ENCODE measurements at places on chromosomes 1 and 21.

- DNase-seq = no peak
These were observed 2.8 kb downstream of the ARHGEF2 start for GRCh38 chr1:155975375-155976061.

- DNase-seq = no peak
These were observed 41.8 kb upstream of the POU3F1 start for GRCh38 chr1:38088366-38088765.

GRCh38 chr1:202162047-202162417, 1.6 kb upstream of the PTPN7 start:
- DNase-seq = no peak

- no peak for DNase-seq
These were observed 61.5 kb downstream of the ADARB1 start for GRCh38 chr21:45135868-45136267.

GRCh38 chr1:106975944-106976343, 80.5 kb upstream of the PRMT6 start:
- no peak for DNase-seq

DNA sequence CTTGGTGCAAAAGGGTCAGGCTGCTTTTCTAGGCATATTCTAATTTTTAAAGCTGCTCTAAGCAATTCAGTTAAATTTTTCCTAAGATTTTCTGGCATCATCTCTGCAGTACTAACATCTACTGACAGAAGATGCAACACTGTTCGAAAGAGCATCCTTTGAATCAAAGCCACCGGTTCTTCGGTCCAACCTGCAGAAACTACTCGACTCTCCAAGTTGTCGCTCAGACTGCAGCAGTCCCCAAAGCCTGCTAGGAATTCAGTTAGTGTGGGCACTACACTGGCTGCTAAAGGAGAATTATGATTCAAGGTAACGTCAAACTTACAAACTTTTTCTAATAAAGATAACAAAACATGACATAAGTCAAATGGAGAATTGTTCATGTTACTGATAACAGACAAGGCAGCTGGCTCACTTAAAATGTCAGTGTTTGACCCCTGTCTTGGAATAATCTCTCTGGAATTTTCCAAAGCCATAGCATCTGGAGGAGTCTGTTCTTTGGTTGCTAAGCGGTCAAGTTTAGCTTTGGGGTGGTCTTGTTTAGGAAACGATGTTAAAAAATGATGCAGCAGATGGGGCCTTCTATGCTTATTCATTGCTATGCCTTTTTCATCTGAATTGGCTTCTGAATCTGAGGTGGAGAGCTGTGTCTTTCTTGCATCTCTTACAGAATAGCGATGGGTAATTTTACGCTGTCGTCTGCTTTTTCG, 56.9 kb downstream of the LYST start:
- no peak for DNase-seq
